ENCODE measurements at places on chromosomes 4 and X.

- no peak for DNase-seq
These were observed 6.0 kb upstream of the IL3RA start for GRCh38 chrX:1330605-1331004.

DNA sequence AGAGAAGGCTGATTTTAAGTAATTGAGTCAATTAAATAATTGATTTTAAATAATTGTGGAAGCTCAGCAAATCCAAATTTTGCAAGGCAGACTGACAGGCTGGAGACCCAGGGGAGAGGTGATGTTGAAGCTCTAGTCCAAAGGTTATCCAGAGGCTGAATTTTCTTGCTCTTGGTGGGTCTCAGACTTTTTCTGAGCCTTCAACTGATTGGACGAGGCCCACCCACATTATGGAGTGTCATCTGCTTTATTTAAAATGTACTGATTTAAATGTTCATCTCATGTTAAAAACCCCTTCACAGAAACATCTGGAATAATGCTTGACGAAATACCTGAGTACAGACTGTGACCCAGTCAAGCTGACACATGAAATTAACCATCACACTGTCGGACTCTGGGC lies 11.7 kb upstream of the CYTL1 start:
- DNase-seq = no peak

DNA sequence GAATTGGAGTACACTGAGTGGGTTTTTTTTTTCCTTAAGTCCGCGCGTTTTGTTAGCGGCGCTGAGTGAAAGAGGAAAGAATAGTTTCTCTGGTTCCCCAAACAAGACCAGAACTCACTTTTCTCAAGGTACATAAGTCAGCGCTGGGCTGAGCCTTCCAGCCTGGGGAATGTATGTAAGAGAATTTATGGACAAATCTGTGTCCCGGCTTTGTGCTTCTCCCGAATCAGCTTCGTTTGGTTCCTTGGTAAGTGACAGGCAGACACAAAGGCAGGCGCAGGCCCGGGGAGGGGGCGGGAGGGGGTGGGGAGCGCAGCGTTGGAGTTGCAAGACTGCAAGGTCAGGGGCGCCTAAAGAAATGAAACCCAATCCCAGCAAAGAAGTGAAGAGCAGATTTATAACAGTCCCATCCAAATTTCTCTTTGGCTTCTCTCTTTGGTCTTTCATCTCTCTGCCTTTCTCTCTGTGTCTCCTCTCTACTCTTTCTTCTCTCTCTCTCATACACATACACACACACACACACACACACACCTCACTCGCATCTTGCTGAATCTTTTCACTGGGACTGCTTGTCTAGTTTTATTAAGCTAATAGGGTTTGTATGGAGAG lies 981 bp downstream of the TET2 start:
- peak; percentile 36 for DNase-seq

DNA sequence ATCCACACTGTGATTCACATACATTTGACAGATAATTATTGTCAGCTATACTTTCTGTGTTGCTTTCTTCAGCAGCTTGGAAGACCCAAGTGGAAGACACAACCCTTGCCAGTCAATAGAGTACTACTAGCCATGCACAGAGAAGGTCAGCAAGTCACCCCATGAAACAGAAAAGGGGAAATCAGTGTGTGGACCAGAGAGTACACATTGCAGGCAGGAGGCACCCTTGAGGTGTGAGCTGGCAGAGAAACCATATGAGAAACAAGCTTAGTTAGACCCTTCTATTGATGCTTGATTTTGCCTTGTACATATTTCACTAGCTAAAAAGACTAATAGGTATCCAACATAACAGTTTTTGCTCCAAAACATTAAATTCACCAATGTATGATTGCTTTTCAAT lies 99.5 kb downstream of the NLGN4X start:
- no peak for DNase-seq

DNA sequence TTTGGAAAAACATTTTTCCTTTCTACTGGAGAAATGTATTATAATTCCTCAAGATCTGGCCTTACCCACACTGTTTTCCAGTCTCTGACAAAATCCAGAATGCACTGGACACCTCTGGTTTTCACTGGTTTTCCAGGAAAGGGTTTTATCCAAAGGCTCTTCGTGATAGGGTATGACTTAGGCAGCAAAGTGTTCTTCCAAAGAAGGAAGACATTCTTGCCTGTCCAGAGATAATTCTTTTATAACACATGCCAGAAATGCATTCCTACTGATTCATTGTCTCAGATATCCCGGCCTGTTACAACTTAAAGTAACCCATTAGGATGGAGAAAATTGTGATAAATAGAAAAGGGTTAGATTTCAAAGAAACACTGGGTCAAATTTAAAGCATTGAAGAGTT lies 2343.1 kb downstream of the PCDH7 start:
- peak; percentile 5 for DNase-seq

DNA sequence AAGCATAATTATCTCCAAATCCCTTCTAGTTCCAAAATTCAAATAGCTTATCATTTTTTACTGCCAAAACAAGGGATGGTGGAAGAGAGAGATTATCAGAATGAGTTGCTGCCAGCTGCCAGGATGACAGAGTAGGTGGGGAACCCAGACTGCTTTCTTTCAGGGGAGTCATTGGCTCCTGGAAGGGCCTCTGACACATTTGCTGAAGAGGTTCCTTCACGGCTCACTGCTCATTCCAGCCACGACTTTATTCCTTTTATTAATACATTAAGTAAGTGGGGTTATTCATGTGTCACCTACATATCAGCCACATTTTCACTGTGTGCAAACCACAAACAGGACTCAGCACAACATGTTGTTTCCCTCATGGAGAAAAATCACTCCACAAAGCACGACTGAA lies 12.7 kb upstream of the SMIM43 start:
- DNase-seq = peak; percentile 10

GRCh38 chrX:150361070-150361776 lies 1.9 kb upstream of the MAMLD1 start:
- peak; percentile 30 for DNase-seq

DNA sequence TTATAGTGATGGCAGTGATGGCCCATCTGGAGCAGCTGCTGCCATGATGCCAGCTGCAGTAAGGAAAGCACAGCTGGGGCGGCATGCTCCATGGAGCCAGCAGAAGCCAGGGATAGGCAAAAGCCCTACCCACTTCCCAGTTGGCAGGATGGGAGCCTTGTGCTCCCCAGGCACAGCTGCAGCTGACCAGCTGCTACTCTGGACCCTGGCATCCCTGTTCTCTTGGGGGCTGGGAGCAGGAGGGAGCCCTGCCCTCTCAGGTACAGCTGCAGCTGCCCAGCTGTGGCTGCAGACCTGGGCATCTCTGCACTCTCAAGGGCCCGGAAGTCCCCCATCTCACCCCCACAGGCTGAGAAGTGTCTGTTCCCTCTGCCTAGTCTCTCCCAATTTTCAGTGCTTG lies 531.9 kb downstream of the PCDH18 start:
- no peak for DNase-seq

DNA sequence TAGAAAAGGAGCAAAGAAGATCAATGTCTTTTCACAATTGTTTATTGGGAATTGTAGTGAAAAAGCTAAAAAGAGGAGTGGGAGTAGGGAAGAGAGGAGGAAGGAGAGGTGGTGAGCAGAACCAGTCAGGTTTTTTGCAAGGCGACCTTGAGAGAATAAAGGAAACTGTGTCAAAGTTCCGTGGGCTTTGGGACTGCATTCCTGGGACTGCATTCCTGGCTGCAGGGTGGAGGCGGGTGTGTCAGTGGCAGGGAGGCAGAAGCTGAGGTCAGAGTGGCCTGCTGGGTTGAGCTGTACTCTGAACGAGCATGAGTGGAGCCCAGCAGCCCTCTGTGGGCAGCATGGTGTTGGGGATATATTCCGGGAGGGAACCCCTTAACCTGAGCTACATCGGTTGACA lies 66.8 kb upstream of the UCP1 start:
- DNase-seq = peak; percentile 28

- no peak for DNase-seq
These were observed 108.3 kb downstream of the JADE1 start for GRCh38 chr4:128917781-128918180.

DNA sequence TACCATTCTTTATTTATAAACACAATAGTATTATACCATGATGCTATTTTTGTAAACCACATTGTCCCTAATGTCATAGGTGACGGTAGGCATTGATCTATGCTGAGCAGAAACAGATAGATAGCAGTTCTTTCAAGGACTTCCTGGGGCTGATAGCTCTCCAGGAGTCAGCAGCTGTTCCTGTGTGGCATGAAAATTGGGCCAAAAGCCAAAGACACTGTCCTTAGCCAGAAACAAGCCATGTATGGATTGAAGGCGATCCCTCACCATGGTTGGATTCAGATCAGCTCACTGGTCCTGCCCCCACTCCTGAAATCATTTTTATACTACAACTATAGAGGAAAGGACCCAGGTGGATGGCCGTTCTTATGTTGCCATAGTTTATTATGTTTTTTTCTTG lies 53.6 kb downstream of the DDX60 start:
- DNase-seq = no peak

DNA sequence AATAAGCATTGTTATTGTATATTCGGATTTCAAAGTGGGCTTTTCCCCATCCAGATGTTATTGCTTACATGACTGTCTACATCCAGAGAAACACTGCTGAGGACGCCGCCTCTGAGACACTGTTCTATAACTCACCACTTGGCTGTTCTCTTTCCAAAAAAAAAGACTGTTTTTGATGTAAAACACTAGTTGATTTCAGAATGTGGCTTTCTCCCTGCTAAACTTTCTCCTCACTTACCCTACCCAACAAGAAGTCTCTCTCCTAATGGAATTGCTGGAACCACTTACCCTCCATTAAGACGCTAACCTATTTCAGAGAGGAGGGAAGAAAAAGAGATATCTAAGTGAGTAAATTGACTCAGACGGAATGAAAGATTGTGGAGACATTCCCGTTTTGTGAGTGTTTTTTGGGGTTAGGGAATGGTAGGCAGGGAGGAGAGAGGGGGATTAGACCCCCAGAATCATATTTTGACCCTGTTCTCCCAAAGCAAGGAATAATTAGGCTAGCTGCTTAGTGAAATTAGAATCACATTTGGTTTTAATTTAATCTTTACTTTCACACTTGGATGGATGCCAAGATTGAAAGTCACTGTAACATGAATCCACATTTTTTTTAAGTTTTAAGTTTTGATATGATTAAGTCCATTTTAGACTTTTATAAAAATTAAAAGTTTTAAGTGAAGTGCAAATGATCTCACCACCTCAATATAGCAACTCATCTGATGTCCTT lies 174.9 kb downstream of the CHIC2 start:
- no peak for DNase-seq

- no peak for DNase-seq
These were observed 59.1 kb upstream of the USP9X start for GRCh38 chrX:41025926-41026701.

GRCh38 chr4:168930413-168931196 lies 79.5 kb downstream of the CBR4 start:
- no peak for DNase-seq

GRCh38 chrX:50716706-50717105 lies 97.3 kb downstream of the SHROOM4 start:
- DNase-seq = no peak

DNA sequence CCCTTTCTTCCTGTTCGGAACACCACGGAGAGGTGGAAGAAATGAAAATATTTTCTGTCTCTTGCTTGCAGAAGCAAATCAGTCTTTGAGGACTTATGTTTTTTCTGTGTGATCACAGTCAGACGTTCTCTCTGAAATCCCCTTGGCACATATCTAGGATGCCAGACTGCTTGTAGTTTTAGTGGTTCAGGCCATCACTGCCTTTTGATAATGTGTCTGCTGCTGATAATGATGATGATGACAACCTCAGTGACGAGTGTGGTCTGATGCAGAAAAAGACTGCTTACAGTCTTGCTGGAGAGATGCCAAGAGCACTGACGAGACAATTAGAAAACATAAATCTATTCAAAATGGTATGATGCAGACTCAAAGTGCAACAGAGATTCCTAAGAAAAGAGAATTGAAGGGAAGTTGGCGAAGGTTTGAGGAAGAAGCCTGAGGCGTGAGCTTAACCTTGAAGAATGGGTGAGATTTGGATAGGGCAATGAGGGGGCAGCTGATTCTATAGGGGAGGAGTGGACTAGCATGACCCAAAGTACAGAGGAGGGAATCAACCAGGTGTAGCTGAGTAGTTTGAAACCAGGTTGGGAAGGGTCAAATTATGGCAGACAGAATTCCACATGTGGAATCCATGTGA lies 7.9 kb downstream of the RAB33A start:
- no peak for DNase-seq

- DNase-seq = no peak
These were observed 407 bp upstream of the ZC4H2 start for GRCh38 chrX:64976673-64977040.

All from ACHN (cell line).